T follicular helper cell (primary cell): ENCODE measurements at places on chromosomes 7 and 10.

GRCh38 chr10:60781661-60782060 is 3.4 kb downstream of the CDK1 start:
- DNase-seq = no peak

DNA sequence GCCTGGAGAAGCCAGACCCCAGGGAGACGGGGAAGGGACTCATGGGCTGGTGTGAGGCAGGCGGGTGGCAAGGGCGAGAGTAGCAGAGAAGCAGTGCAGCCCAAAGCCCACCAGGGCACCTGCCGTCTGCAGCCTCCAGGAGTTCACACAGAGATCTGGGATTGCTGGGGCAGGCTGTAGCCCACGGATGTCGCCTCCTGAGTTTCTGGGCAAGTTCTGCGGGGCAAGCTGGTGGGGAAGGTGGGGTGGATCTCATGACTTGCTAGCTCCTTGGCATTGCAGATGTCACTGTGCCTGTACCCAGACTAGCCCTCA is 6.0 kb downstream of the ADCK2 start:
- no peak for DNase-seq

DNA sequence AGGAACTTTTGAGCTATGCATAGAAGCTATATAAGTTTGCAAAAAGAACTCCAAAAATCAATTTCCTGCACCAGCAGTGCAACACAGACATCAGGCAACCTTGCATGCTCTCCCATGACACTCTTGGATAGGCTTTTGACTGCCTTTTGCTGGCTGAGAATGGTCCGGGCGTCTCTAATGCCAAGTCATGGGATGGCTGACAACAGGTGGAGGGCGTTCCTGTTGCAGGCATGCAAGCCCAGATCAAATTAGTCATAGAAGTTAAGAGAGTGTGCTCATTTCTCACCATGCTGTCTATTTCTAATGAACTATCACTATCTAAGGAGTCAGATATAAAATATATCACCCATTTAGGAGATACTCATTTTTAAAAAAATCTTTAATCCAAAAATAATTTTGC is 8.4 kb downstream of the PLCE1 start:
- DNase-seq = no peak

- DNase-seq = no peak
Observed at GRCh38 chr10:44458671-44459413, 73.9 kb upstream of the CXCL12 start.

DNA sequence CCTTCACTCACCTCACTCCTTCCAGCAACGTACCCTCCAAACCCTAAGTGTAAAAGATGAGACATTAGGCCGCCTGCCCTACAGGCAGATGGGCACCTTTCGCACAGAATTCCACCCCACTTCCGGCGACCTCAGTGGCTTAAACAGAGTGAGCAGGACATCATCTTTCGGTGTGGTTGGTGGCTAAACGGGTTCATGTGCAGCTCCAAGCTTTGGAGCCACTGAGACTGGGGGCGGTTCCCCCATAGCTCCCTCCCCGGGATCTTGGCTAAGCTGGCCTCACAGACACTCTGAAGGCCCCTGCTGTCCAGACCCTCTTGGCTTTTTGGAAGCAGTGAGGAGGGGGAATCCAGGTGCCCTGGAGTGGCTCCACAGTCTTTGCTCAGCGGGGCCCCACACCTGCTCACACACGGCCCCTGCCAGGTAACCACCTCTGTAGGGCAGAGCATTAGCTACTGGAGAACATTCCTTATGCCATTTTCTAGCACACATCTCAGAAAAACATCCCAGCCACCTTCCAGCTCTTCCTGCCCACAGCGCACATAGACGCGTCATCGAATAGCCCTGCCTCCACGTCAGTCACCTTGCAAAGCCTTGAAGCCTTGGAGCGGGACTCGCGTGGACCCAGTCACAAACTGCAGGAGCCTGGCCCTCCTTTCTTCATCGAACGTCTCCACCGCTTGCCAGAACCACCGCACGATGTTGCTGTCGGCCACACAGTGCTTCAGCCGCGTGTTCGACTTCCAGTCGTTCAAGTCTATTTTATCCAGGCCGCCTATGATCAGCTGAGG is 108.8 kb downstream of the SMURF1 start:
- no peak for DNase-seq

DNA sequence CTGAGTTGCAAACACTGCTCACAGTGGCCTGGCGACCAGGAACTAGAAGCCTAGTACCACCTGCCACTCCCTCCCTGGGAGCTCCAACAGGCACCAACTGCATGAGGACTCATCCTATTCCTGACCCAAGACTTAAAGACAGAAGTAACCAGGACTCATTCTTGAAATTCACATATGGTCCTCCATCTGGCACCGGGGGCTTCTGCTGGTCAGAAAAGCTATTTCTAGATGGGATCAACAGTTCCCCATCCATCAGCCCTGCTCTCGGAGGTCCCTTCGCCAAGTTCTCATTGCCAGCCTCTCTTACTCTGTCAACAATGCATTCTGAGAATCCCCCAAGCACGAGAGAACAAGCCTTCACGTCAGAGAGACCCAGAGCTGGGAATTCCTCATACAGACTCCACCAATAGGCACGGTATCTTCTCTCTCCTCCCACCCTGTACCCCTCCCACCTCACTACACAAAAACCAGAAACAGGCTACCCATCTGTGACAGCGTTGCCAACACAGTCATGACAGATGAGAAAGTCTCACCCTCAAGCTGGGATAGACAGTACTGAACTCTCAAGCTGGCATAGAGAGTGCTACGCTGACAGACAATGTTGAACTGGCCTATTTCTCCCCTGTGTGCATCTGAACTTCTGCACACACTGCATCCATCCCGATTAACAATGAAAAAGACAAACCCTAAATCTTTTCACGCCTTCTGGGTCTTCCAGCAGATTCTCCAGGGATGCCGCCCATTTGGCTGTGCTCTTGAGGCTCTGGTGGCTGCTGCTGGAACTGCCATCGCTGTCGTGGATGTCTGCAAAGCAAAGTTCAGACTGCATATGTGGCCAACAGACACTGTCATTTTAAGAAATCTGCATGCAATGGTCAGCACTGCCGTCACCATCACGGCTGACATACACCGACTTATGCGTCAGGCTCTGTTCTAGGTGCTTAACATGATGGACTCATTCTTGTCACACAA is 15.6 kb downstream of the RGS10 start:
- no peak for DNase-seq

DNA sequence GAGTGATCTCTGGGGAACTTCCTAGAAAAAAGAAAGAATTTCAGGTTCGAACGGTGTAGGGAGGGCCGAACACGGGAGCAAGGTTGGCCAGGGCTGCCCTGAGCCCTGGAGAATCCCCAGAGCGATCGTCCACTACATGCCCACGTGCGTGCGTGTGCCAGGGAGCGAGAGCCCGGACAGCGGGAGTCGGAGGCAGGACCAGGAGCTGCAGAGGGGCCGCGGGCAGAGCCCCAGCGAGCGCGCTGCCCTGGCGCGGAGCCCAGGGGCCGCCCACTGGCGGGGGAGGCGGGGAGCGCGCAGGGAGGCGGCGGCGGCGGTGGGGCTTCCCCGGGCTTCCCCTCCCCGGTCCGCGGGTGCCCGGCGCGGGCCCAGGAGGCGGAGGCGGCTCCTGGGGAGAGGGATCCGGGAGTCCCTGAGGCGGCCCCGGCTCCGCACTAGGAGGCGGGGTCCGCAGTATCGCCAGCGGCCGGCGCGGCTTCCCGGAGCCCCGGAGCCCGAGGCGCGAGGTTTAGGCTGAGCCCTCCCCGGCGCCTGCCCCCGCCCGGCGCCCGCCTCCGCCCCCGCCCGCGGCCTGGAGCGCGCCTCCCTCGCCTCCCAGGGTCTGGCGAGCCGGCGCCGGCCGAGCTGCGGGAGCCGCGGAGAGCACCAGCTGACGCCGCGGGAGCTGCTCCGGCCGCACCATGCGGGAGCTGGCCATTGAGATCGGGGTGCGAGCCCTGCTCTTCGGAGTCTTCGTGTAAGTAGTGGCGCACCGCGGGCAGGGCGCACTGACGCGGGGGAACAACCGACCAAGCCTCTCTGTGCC is at the start of gene PLPP4:
Gene PLPP4 (plus strand): TSS at position 602 of the 805 bp plus-strand sequence. CDS start 79 bp downstream, at position 681.
- DNase-seq = no peak
